NCI-H345 (cell line): ENCODE measurements at places on chromosomes 2 and 18.

- no peak for DNase-seq
Measured at GRCh38 chr2:237326266-237327171, 87.4 kb downstream of the COL6A3 start.

DNA sequence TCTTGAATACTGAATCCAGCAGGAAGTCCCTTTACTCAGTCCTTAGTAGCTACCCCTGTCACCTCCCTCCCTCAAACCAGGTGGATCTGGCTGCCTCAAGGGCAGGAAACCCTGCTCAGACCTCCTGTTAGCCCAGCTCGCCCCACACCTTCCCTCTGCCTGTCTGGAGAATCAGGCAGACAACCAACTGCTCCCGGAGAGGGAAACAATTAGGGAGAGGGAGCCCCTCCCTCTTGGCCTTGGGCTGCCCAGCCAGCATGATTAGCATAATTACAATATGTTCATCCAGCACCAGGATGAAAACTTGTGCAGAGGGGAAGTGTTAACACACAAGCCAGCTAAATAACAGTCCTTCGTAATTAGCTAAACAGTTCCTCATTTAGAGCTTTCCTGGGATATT, 185.5 kb downstream of the C1D start:
- no peak for DNase-seq

- peak; percentile 53 for DNase-seq
Measured at GRCh38 chr2:105576440-105577241, 168.1 kb upstream of the NCK2 start.

DNA sequence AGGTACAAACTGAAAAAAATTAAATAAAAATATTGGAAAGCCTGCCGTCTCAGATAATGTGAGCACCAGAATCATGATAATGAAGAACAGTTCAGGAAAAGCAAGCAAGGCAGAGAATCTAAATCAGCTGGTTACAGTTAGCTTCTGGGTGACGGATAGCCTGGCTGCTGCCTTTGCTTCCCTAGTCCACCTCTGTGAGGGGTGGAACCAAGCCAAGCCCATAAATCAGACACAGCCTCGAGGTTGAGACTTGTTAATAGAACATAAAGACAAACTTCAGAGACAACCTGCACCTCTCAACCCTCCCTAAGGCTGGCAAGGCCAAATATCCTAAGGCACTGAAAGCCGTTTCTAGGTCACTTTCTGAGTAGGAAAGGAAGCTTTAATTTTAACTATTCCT, 334.7 kb upstream of the SLC39A10 start:
- DNase-seq = peak; percentile 22

DNA sequence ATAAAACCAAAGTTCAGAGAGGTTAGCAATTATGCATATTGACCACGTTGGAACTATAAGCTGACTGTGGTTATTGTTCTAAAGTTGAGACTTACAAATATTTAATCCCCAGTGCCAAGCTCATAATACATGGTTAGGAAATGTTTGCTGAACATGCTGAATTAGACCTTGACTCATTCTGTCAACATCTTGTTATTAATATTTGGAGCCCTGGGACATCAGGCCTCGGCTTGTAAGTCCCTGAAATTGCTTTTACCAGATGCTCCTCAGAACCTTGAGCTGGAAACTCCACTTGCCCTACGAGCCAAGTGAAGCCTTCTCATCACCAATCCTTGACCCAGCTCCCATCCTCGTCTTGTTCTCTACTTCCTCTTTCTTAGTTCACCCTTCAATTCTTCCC, 21.2 kb downstream of the DYNAP start:
- no peak for DNase-seq

DNA sequence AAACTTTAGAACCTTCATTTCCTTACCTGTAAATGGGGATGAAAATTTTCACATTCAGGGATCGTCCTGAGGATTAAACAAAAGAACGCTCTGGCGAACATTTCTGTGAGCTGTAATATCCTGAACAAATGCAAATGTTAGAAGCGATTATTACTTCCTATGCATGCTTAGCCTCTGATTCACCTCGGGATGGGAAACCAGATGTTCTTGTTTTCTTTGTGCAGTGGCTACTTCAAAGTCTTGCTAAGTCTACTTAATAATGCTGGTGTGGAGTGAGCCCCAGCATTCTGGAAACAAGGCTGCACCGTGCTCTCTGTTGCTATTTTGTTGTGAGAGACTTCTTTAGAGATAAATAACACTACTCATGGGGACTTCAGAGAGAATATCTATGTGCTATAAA, 119.1 kb upstream of the PELI1 start:
- DNase-seq = no peak

- no peak for DNase-seq
Measured at GRCh38 chr2:38265461-38265860, 111.6 kb downstream of the ATL2 start.

- no peak for DNase-seq
Measured at GRCh38 chr18:21452276-21452780, 148.2 kb downstream of the ESCO1 start.

DNA sequence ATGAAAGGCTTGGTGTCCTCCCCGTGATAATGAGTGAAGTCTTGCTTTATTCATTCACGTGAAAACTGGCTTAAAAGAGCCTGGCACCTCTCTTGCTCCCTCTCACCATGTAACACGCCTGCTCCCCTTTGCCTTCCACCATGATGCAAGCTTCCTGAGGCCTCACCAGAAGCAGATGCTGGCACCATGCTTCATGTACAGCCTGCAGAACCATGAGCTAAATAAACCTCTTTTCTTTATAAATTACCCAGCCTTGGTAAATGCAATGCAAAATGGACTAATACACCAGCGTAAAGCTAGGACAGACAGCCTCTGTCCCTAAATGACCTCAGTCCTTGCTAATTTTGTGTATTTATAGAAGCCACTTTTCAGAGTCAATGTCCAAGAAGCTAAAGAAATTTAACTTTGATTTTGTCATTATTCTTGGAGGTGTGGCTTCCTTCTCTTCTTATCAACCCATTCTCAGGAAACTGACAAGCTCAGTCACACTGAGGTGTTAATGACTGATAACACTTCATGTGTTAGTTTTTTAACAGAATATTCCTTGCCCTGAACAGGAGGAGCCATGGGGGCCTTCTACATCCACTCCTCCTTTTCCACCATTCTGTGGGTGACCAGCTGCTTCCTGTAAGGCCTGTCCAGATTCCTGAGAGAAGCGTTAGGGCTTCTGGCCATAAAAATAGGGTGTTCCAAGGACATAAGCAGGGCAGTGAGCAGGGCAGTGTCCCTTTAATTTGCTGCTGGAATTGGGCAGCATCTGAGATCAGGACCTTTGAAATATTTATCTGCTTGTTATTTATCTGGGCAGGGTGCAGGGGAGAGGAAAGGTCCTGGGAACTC, 38.0 kb upstream of the EPAS1 start:
- DNase-seq = no peak

DNA sequence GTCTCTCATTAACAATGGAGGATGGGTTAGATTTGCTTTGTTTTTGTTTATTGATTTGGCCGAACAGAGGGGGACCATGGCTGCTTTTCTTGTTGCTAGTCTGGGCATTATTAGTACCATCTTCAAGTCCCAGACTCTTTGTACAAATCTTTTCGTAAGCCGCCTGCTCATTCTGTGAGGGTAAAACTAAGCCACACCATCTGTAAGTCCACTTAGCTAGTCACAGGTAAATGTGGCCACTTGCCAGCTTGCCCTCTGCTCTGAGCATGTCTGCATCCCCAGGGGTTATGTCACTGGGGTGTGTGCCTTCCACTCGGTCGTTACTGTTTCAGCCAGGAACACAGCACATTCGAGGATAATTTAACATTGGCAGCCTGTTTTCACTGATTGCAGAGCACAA, 85.6 kb downstream of the SMIM21 start:
- no peak for DNase-seq

GRCh38 chr18:72041313-72042032, 502.7 kb downstream of the CBLN2 start:
- no peak for DNase-seq

DNA sequence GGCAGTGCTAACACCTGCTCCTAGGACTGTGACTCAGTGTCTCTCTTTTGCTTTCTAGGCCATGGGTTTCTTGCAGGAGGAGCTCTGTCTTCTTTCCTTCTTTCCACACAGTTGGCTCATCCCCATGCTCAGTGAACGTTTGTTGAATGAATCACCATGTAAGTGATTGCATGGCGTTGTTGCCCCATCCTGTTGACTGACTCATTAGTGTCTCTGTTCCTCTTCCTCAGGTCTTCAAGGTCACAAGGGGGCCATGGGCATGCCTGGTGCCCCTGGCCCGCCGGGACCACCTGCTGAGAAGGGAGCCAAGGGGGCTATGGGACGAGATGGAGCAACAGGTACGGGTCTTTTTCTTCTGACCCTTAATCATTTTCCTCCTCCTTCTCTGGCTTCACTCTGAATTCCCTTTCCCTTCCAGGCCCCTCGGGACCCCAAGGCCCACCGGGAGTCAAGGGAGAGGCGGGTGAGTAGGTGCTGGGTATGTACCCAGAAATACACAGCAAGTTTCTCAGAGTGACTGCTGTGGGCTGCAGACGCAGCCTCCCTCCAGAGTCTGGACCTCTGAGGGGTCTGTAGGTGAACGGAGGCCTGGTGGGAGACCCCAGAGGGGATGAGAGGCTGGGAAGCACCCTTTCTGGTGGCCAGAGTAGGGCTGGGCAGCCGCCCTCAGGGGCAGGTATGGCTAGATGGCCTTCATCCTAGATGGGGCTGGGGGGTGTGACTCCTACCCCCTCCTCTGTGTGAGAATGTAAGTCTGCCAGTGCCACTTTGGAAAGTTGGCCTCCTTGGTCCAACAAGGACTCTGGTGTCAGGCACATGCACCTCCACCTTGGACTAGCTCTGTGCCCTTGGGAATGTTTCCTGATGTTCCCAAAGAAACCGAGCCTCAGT, 32.4 kb downstream of the MARCO start:
- DNase-seq = no peak

- no peak for DNase-seq
Measured at GRCh38 chr2:170161516-170162270, 16.3 kb upstream of the MYO3B start.

DNA sequence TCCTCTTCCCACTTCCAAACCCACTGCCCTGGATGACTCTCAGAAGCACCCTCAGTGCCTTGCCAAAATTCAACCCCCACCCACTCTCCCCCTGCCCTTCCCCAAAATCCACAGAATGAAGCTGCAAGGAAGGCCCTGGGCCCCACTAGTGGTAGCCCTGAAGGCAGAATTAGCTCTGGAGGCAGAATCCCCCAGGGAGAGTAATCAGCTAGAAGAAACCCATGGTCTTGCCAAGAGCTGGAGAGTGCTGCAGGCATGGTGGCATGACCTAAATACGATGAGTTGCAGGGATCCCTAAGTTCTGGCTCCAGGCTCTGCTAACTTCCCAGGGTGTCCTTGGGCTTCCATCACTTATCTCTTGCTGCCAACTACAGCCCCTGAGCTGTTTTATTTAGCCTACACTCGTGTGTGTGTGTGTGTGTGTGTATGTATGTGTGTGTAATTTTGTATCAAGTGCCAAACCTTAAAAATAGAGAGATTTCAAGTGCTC, 7.9 kb downstream of the GAD1 start:
- no peak for DNase-seq

DNA sequence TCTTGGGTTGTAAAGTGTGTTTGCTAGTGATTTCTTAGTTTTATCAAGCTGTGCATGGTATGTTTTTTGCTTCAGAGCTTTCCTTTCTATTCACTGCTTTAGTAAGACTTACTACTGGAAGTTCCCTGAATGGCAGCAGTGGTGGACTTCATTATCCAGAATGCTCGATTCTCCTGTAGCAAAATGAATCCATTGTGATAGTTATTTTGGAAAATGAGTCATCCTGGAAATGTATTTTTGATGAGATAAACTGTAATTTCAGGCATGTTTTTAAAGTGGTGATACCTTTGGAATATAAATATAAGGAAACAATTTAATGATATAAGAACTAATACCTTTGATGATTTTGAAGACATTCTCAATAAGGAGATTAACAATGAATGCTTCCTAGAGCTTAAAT, 387.1 kb downstream of the PTPRM start:
- no peak for DNase-seq

- DNase-seq = no peak
Measured at GRCh38 chr2:171583566-171583965, 61.3 kb downstream of the CYBRD1 start.

DNA sequence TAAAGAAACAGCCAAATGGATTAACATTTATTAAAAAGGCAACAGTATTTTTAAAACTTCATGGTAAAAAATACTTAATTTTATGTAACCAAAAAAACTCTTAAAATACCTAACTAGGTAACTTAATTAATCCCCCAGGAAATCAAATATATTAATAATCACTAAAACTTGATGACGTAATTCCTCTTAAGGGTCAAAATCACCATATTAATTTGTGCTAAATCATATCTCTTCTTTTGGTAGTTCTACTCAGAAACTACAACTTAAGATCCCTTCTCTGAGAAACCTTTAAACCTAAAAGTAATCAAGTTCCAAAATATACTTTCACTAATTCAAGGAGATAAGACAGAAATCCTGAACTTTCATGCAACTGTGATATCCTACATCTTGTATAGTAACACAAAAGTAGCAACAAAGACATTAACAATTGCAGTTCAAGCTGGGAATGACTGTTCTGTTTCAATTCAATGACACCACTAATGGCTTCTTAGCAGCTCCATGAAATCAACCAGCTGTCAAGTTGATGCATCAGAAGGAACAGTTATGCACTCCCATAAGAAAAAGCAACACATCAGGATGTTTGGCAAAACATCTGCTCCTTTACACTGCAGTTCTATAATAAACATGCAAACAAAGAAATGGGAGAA, 4.0 kb downstream of the BAZ2B start:
- DNase-seq = peak; percentile 3

DNA sequence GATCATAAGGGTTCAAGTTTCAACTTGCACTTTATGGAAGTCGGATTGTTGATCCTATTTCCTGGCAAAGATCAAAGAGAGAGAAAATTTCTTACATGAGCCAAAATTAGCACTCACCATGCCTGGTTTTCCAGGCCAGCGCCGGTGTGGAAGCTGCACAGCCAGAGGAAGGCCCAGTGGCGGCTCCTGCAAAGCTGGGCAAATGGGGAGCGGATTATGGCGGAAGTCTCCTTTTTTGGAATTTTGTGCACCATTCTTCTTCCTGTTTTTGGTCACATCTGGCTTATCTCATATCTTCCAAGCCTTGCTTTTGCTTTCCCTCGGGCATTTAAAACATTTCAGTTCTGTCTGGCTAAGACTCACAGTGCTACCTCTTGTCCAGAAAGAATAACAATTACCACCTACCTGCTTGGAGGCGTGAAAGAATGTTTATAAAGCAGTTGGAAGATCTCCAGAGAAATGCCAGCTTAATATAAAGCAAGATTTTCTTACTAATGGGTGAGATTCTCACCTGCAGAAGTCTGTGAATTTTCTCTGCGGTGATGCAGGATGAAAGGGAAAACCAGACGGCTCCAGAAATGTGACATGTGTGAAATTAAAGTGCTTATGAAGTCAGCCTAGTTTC, 94.3 kb downstream of the ASAP2 start:
- no peak for DNase-seq

DNA sequence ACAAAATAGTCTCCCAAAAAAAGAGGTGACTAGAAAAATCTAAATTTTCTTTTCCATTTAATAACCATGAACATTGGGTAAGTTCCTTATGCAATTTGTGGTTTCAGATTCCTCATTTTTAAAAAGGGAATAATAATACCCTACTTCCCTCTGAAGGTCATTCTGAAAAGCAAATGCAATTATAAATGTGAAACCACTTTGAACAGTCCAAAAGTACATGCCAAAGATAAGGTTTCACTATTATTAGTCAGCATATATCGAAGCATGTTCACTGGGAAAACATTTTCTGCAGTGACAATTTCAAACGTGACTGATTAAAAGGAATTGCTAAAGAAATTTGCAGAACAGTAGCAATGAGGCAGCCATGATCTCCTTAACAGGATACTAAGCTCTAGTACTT, 100.1 kb upstream of the RNF152 start:
- DNase-seq = no peak

- no peak for DNase-seq
Measured at GRCh38 chr2:38454081-38454480, 77.0 kb upstream of the ATL2 start.

GRCh38 chr2:84132370-84132769, 326.7 kb downstream of the SUCLG1 start:
- no peak for DNase-seq
